Breast epithelium (tissue), 4 donors: ENCODE measurements at places on chromosomes 2 and 18. TPM values are rescaled to one million over a fixed set of nuclear protein-coding genes. Genes with fewer than 3 reads are reported as not detected.

- no peaks in the 10 kb centered on the region for H3K36me3 ChIP-seq
- no peak for DNase-seq
- H3K4me1 ChIP-seq = no peaks in the 10 kb centered on the region
- H3K4me3 ChIP-seq = no peak overlapping the region
Observed at GRCh38 chr18:58997811-58998337, 133.2 kb downstream of the ZNF532 start.

DNA sequence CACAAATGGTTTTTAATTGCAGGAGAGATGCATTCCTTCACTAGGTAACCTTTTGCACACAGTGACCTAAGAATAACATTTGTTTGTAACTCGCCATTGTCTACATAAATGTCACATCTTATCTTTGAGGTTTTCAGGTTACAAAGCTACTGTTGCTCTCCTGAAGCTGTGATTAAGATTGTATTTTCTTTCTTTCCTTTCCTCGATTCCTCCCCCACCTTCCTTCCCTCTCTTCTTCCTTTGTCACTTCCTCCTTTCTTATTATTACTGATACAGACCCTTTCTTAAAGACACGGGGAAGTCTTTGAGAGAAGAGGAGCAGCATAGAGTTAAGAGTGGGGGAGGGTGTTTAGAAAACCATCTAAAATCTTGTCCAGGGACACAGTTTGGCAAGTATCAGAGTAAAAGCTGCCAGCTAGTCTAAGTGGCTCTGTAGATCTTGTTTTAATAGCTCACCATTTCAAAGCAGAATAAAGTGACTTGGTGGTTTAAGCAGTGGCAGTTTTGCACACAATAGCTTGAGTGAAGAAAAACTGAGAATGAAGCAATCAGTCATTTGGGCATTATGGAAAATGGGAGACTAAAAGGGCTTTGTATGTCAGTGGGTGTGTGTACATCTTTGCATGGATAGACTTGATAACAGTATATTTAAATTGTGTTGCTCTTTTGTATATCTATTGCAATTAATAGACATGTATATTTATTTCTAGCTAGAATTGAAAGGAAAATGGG, 10.9 kb downstream of the CERS6 start:
- no peaks in the 10 kb centered on the region for H3K27me3 ChIP-seq
- no peaks in the 10 kb centered on the region for H3K4me1 ChIP-seq
- H3K36me3 ChIP-seq = no peaks in the 10 kb centered on the region
- no peak overlapping the region for H3K4me3 ChIP-seq
- no peak for DNase-seq

DNA sequence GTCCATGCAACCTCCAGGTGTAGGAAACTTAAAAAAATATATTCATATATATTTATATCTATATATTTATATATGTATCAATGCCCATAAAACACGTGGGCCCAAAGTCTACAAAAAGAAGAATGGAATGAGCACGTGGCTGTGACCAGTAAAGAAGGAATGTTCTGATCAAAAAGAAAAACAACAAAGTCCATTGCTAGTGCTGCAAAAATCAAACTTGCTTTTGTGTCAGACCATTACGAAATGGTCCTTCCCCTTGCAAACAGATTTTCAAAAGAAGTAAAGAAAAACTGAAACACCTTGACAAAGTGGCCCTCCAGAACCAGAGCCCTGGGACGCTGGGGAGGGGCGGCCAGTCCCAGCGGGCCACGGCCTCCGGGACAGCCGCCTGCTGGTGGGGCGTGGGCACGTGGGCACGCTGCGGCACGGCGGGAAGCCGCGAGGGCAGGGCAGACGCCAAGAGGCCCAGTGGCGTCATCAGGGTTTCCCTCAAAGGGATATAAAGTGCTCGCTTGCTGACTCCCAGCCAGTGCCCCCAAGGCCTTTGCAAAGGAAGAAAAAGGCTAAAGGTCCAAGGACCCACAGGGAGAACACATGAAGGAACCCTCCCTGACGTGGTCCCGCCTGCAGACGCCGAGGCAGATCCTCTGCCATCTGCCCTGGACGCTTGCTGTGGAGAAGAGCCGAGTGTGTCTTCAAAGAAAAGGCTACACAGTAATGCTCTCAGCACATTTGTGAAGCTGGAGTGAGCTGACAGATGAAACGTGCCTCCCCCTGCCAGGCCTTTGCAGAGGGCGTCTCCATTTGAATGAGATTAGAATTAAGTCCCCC, 201.8 kb downstream of the TWIST2 start:
- no peaks in the 10 kb centered on the region for H3K4me1 ChIP-seq
- no peak overlapping the region for H3K4me3 ChIP-seq
- no peak overlapping the region for H3K27ac ChIP-seq
- H3K27me3 ChIP-seq = no peaks in the 10 kb centered on the region
- peaks cover 9% of the 10 kb centered on the region for H3K36me3 ChIP-seq

GALNT5 gene
- total RNA-seq = 0.16 TPM

DNA sequence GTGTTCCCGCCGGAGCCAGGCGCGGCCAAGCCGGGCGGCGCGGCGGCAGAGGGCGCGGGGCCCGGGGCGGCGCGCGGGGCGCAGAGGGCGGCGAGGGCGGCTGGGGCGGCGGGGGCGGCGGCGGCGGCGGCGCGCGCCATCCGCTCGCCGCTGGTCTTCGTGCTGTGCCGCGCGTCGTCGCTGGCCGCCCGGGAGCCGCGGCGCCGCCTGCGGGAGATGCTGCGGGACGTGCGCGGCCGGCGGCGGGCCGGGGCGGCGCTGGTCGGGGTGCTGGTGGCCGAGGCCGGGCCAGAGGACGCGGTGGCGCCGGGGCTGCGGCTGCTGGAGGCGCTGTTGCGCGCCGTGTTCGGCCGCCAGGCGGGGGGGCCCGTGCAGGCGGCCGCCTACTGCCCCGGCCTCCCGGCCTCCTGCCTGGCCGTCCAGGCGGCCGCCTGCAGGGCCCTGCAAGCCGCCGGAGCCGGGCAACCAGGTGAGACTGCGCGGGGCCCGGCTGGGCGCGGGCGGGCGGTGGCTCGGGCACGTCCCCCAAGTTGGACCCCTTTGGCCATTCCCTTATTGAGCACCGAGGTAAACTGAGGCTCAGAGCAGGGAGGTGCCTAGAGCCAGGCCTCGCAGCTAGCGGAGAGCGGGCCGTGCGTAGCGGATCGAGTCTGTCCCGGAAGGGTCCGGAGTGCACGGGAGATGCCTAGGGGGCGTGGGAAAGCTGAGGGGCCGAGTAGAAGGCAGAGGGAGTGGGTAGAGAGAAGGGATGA, 584 bp downstream of the C2orf72 start:
- DNase-seq = no peak
- no peaks in the 10 kb centered on the region for H3K4me1 ChIP-seq
- H3K27ac ChIP-seq = no peak overlapping the region
- H3K27me3 ChIP-seq = no peaks in the 10 kb centered on the region
- peak overlapping the region; percentile 64 for H3K4me3 ChIP-seq

DNA sequence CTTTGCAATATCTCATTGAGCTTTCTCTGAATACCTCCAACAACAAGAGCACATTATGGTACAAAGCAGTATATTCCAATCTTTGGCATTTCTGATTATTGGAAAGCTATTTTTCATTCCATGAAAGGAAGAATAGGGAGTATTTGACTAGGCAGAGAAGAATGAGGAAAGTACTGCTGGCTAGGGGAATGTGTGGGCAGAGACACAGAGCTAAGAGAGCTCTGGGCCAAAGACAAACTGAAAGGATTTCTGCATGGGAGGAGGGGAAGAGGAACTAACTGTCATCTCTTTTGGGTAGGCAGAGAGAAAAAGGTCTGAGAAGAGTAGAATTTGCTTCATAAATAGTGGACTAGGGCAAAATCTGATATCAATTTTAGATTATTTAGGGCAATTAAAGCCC, 150.8 kb downstream of the CCDC85A start:
- no peak for DNase-seq
- no peaks in the 10 kb centered on the region for H3K36me3 ChIP-seq
- no peaks in the 10 kb centered on the region for H3K4me1 ChIP-seq
- no peaks in the 10 kb centered on the region for H3K27me3 ChIP-seq

GRCh38 chr18:10320791-10321190, 133.6 kb upstream of the APCDD1 start:
- H3K4me3 ChIP-seq = no peak overlapping the region
- no peaks in the 10 kb centered on the region for H3K4me1 ChIP-seq
- DNase-seq = peak; percentile 44
- no peak overlapping the region for H3K27ac ChIP-seq

GRCh38 chr2:1731963-1732768, 12.1 kb downstream of the PXDN start:
- peak overlapping the region; percentile 91 for H3K27ac ChIP-seq
- H3K27me3 ChIP-seq = no peaks in the 10 kb centered on the region
- no peaks in the 10 kb centered on the region for H3K36me3 ChIP-seq

DNA sequence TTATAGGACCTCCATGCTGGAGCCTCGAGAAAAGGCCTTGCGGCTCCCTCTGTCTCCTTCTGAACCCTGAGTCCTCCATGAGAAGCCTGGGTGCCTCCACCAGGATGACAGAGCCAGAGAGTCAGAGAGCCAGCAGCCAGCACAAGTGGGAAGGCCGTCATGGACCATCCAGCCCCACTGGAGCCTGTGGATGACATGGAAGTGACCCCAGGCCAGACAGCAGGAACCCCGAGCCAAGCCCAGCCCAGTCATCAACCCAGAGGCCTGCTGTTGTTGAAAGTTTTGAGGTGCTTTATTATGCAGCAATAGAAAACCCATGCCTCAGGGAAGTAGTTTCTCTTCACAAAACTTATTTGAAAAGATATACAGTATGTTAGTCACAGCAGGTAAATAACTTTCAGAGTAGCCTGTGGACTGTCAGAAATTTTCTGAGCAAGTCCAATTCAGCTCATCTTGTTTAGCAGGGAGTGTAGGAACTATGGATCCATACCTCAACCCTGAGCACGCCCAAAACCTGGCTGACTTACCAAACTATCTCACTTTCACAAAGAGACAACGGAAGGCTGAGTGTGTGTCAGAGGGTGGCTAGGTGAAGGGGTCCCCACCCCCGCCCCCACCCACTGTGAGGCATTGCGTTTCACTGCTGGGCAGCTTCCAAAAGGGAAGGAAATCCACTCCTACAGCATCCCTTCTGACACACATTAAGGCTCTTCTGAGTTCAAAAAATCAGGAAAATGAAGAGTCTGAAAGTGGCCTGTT, 79.9 kb upstream of the NDUFV2 start:
- H3K36me3 ChIP-seq = no peaks in the 10 kb centered on the region
- no peaks in the 10 kb centered on the region for H3K4me1 ChIP-seq
- H3K27ac ChIP-seq = peak overlapping the region; percentile 45
- H3K4me3 ChIP-seq = no peak overlapping the region
- H3K27me3 ChIP-seq = no peaks in the 10 kb centered on the region

DNA sequence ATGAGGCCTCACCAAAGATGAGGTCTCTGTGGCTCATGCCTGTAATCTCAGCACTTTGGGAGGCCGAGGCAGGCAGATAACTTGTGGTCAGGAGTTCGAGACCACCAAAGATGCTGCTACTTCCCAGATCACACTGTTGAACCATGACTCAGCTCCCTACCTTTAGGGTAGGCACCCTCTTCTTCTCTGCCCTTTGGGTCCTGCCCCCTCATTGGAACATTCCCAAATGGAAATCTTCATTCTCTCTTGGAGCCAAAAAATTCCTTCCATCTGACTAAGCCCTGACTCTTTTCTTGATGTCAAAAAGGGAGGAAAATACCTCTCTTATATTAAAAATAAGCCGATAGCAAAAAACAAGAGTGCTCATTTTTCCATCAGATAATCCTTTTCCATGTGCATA, 183.5 kb downstream of the PAX3 start:
- H3K4me3 ChIP-seq = no peak overlapping the region
- DNase-seq = no peak
- H3K36me3 ChIP-seq = no peaks in the 10 kb centered on the region
- H3K4me1 ChIP-seq = no peaks in the 10 kb centered on the region
- H3K27me3 ChIP-seq = peaks cover 3% of the 10 kb centered on the region
- no peak overlapping the region for H3K27ac ChIP-seq

GRCh38 chr18:59502274-59503175, 143.5 kb upstream of the LMAN1 start:
- no peak overlapping the region for H3K4me3 ChIP-seq
- H3K27ac ChIP-seq = peak overlapping the region; percentile 30
- H3K36me3 ChIP-seq = no peaks in the 10 kb centered on the region
- H3K4me1 ChIP-seq = no peaks in the 10 kb centered on the region
- no peaks in the 10 kb centered on the region for H3K27me3 ChIP-seq

- H3K4me3 ChIP-seq = no peak overlapping the region
- H3K36me3 ChIP-seq = no peaks in the 10 kb centered on the region
- no peak overlapping the region for H3K27ac ChIP-seq
- no peak for DNase-seq
- H3K27me3 ChIP-seq = no peaks in the 10 kb centered on the region
Observed at GRCh38 chr2:238021327-238021726, 39.5 kb upstream of the SCLY start.

MPP4 gene
- total RNA-seq = 0.16 TPM

ZNF396 gene
- 4.3 TPM for total RNA-seq

DNA sequence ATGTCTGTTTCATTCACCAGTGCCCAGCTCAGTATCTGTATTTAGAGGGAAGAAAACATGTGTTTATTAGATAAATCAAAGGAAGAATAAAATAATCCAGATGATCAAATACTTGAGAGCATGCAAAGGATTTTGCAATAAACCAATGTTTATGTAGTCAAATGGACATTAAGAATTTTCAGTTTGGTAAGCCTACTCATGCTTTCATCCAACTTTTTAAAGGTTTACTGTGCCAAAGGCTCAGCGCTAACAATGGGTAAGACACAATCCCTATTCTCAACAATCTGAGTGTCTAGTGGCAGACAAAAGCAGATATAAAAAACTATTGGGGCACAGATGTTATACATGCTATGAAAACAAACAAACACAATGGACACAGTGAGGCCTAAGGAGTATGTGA, 26.3 kb downstream of the GRB14 start:
- no peaks in the 10 kb centered on the region for H3K27me3 ChIP-seq
- DNase-seq = no peak
- H3K27ac ChIP-seq = no peak overlapping the region

SCYGR6 gene
- not detected for total RNA-seq

DNA sequence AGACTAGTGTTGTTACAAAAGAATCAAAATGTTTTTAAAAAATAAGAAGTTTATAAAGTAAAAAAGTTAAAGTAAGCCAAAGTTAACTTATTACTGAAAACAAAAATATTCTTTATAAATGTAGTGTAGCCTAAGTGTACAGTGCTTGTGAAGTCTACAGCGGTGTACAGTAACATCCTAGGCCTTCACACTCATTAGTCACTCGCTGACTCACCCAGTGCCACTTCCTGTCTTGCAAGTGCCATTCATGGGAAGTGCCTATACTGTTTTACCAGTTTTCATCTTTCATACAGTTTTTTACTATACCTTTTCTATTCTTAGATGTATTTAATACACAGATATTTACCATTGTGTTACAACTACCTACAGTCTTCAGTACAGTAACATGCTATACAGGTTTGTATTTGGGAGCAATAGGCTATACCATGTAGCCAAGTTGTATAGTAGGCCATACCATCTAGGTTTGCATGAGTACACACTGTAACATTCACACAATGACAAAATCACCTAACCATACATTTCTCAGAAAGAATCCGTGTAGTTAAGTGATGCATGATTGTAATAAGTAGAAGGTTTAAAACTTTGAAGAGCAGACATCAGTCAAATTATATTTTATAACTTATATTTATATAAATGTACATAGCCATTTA, 13.4 kb downstream of the SERPINB7 start:
- no peak overlapping the region for H3K4me3 ChIP-seq
- no peak overlapping the region for H3K27ac ChIP-seq
- no peaks in the 10 kb centered on the region for H3K4me1 ChIP-seq
- H3K36me3 ChIP-seq = no peaks in the 10 kb centered on the region

GRCh38 chr2:230644356-230644935, 68.2 kb upstream of the CAB39 start:
- no peak for DNase-seq
- H3K27me3 ChIP-seq = no peaks in the 10 kb centered on the region
- no peaks in the 10 kb centered on the region for H3K36me3 ChIP-seq
- no peak overlapping the region for H3K27ac ChIP-seq
